K562 (cell line): ENCODE measurements at places on chromosomes 6 and 20.

DNA sequence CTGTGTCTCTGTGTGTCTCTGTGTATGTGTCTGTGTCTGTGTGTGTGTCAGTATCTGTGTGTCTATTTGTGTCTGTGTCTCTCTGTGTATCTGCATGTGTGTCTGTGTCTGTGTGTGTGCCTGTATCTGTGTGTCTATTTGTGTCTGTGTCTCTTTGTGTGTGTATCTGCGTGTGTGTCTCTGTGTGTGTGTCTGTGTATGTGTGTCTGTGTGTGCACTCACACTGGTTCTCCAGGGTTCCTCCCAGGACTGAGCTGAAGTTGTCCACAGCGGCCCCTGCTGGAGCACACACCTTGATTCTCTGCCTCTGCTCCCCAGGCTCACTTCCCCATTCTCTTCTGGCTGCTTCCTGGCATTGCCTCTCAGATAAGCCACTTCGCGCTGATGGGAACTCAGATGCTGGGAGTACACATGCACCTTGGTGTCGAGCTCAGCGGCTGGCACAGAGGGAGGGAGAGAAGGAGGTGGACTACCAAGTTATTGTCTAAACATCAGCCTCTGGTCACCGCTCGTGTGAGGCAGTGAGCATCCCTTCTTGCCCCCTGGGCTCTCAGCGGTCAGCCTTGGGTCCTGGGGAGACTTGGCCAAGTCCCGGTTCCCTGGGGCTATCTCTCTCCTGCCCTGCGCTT is 104.9 kb upstream of the NXT1 start:
- H3K27ac ChIP-seq, result no peak overlapping the region
- H3K36me3 ChIP-seq, result no peaks in the 10 kb centered on the region
- peak; percentile 71 for DNase-seq
- H3K4me1 ChIP-seq, result no peaks in the 10 kb centered on the region; the same call in 2 of the 3 replicates
- no peak overlapping the region for H3K4me3 ChIP-seq

- no peaks in the 10 kb centered on the region; the same call in 2 of the 3 replicates for H3K4me1 ChIP-seq
- no peaks in the 10 kb centered on the region for H3K27me3 ChIP-seq
- no peak overlapping the region for H3K27ac ChIP-seq
- peaks cover 4% of the 10 kb centered on the region; the same call in 1 of the 3 replicates for H3K36me3 ChIP-seq
These were observed 20.9 kb downstream of the L3MBTL1 start for GRCh38 chr20:43528258-43528875.

- peaks cover 22% of the 10 kb centered on the region; the same call in 2 of the 3 replicates for H3K36me3 ChIP-seq
- peak overlapping the region; percentile 38; the same call in 2 of the 3 replicates for H3K27ac ChIP-seq
- no peak overlapping the region for H3K4me3 ChIP-seq
- H3K27me3 ChIP-seq, result no peaks in the 10 kb centered on the region
- peaks cover 25% of the 10 kb centered on the region for H3K4me1 ChIP-seq
These were observed 57.8 kb downstream of the SSR1 start for GRCh38 chr6:7254980-7255835.

DNA sequence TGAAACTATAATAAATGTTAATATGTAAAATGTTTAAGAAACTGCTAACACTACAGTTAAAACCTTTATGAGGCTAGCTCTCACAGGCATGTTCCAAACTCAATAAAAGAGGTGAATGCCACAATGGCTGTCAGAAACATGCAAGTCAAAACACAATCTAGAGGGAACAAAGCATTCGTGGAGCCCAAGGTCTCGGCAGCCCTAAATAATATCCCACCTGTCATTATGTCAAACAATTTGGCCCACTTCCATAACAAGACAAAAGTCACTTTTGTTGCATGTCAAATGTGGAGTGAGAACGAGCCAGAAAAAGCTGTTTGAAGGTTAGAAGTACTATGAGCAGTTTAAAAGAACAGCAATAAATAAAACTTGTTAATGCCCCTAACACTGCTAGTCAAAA is 181.9 kb downstream of the GMDS start:
- H3K27me3 ChIP-seq, result peaks cover 11% of the 10 kb centered on the region; the same call in 1 of the 2 replicates
- no peak overlapping the region for H3K4me3 ChIP-seq
- no peak overlapping the region for H3K27ac ChIP-seq
- DNase-seq, result no peak
- no peaks in the 10 kb centered on the region for H3K36me3 ChIP-seq
- H3K4me1 ChIP-seq, result no peaks in the 10 kb centered on the region

- no peak overlapping the region for H3K27ac ChIP-seq
- H3K4me1 ChIP-seq, result no peaks in the 10 kb centered on the region
- no peaks in the 10 kb centered on the region for H3K36me3 ChIP-seq
- DNase-seq, result no peak
- no peak overlapping the region for H3K4me3 ChIP-seq
- peaks cover 23% of the 10 kb centered on the region for H3K27me3 ChIP-seq
These were observed 64.4 kb upstream of the KCNG1 start for GRCh38 chr20:51087266-51087665.

DNA sequence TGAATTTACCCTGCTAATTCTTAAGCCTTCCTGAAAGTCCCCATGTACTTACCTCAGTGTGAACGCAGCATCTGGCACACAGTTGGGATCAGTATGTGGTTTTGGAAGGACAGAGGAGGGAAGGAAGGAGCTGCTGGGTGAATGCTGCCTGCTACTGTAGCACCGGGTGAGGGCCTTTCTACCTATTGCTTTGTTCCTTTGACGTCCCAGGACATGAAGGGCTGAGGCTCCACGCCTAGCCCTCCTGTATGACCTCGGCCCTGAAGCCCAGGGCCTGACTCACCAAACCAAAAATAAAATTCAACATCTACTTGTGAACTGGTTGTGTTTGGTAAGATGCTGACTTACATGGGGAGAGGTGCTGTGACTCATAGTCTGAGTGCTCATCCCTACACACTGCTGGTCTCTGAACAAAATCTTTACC is 51.1 kb downstream of the ARID1B start:
- peaks cover 21% of the 10 kb centered on the region; the same call in 1 of the 3 replicates for H3K36me3 ChIP-seq
- no peak overlapping the region for H3K4me3 ChIP-seq
- no peaks in the 10 kb centered on the region for H3K27me3 ChIP-seq
- no peaks in the 10 kb centered on the region; the same call in 2 of the 3 replicates for H3K4me1 ChIP-seq
- H3K27ac ChIP-seq, result no peak overlapping the region; the same call in 2 of the 3 replicates
- DNase-seq, result no peak

- H3K27ac ChIP-seq, result no peak overlapping the region
- H3K27me3 ChIP-seq, result no peaks in the 10 kb centered on the region
These were observed 197.6 kb upstream of the SASH1 start for GRCh38 chr6:148144917-148145521.

- DNase-seq, result no peak
- H3K4me3 ChIP-seq, result no peak overlapping the region
- H3K4me1 ChIP-seq, result no peaks in the 10 kb centered on the region
- H3K27me3 ChIP-seq, result peaks cover 11% of the 10 kb centered on the region; the same call in 2 of the 3 replicates
- no peak overlapping the region for H3K27ac ChIP-seq
These were observed 28.8 kb upstream of the NHSL1 start for GRCh38 chr6:138528137-138528536.

- DNase-seq, result no peak
- no peaks in the 10 kb centered on the region for H3K27me3 ChIP-seq
- H3K27ac ChIP-seq, result no peak overlapping the region
These were observed 70.2 kb downstream of the BMP2 start for GRCh38 chr20:6837730-6838129.

GRCh38 chr6:43668151-43669028 is 19.2 kb downstream of the MRPS18A start:
- peaks cover 39% of the 10 kb centered on the region for H3K4me1 ChIP-seq
- no peaks in the 10 kb centered on the region; the same call in 2 of the 3 replicates for H3K27me3 ChIP-seq
- no peak overlapping the region for H3K4me3 ChIP-seq

GRCh38 chr6:150033207-150033771 is 8.0 kb upstream of the RAET1L start:
- no peaks in the 10 kb centered on the region for H3K4me1 ChIP-seq
- no peak for DNase-seq
- H3K27me3 ChIP-seq, result peaks cover 30% of the 10 kb centered on the region
- H3K36me3 ChIP-seq, result no peaks in the 10 kb centered on the region
- no peak overlapping the region for H3K4me3 ChIP-seq

- no peak overlapping the region for H3K27ac ChIP-seq
- H3K4me1 ChIP-seq, result peaks cover 42% of the 10 kb centered on the region
- DNase-seq, result no peak
- no peaks in the 10 kb centered on the region for H3K36me3 ChIP-seq
These were observed 31.9 kb upstream of the MRGBP start for GRCh38 chr20:62764156-62764935.

GRCh38 chr6:122998403-122998975 is 2.5 kb downstream of the CLVS2 start:
- no peak overlapping the region for H3K4me3 ChIP-seq
- H3K27ac ChIP-seq, result no peak overlapping the region
- no peaks in the 10 kb centered on the region for H3K4me1 ChIP-seq
- H3K36me3 ChIP-seq, result no peaks in the 10 kb centered on the region
- no peaks in the 10 kb centered on the region for H3K27me3 ChIP-seq

GRCh38 chr6:25171301-25171700 is 107.9 kb upstream of the CARMIL1 start:
- DNase-seq, result no peak
- H3K4me1 ChIP-seq, result no peaks in the 10 kb centered on the region
- no peak overlapping the region for H3K27ac ChIP-seq
- no peaks in the 10 kb centered on the region for H3K27me3 ChIP-seq
- H3K36me3 ChIP-seq, result no peaks in the 10 kb centered on the region

DNA sequence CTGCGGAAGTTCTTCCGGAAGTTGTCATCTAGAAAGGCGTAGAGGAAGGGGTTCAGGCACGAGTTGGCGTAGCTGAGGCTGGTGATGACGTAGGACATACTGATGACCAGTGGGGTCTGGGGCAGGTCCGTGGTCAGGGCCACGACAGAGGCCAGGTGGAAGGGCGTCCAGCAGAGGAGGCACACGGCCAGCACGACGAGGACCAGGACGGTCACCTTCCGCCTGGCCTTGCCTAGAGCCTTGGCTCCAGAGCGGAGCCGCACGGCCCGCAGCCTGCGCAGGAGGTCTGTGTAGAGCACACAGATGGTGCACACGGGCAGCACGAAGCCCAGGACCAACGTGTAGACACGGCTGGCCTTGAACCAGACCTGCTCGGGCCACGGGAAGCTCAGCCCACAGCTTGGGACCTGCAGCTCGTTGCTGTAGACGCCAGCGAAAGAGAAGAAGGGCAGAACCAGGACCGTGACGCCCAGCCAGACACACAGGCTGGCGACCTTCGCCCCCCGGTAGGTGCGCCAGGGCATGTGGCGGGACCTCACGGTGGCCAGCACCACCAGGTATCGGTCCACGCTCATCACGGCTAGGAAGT is 1.4 kb downstream of the NPBWR2 start:
- no peak overlapping the region for H3K27ac ChIP-seq
- H3K27me3 ChIP-seq, result peaks cover 49% of the 10 kb centered on the region
- no peak for DNase-seq
- H3K36me3 ChIP-seq, result no peaks in the 10 kb centered on the region

DNA sequence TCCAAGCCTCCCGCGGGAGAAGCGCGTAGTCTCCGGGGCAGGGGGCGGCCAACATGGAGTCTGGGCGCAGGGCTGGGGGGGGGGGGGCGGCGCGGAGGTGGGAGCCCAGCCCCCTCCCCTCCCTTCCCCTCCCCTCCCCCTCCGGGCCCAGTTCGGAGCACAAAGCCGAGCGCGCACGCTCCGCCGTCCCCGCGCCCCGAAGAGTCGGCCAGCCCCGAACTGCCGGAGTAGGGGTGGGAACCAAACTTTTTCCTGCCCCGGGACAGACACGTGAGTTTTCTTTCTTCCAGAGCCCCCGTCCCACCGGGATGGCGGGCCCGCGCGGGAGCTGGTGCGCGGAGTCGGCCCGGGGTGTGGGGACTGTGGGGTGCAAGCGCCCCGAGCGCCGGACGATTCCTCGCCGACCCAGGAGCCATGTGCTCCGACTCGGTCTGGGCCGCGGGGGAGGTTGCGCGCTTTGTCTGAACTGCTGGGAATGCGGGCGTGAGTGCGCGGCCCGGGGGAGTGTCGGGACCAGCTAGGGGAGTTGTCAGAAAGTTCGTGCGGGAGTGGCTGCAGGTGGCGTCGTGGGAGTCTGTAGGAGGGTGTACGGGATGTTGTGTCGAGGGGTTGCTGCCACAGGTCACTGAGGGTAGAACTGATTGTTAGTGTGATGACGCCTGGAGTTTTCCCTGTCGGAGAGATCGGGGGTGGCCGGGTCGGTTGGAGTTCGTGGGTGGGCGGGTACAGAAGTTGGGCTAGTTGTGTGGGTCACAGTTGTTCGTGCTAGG is 1.2 kb downstream of the TGIF2 start:
- H3K4me3 ChIP-seq, result peak overlapping the region; percentile 80
- peak overlapping the region; percentile 92 for H3K27ac ChIP-seq
- H3K36me3 ChIP-seq, result peaks cover 28% of the 10 kb centered on the region; the same call in 2 of the 3 replicates
- peaks cover 39% of the 10 kb centered on the region for H3K4me1 ChIP-seq
- peak; percentile 76 for DNase-seq
- H3K27me3 ChIP-seq, result no peaks in the 10 kb centered on the region

DNA sequence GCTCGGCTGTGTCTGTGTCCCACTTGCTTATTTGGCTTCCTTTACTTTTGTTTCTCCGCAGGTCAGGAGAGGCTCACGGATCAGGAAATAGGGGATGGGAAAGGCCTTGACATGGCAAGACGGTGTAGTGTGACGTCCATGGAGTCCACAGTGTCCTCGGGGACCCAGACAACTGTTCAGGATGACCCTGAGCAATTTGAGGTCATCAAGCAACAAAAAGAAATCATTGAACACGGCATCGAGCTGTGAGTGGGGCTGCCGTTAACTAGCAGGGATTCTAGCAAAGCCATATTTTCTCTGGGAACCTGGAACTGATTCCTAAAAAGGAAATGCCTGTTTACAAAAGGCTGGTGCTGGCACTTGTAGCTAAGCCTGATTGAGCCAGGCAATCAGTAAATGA is 54.4 kb downstream of the ARFGEF2 start:
- H3K27ac ChIP-seq, result no peak overlapping the region
- H3K27me3 ChIP-seq, result no peaks in the 10 kb centered on the region
- peaks cover 43% of the 10 kb centered on the region for H3K36me3 ChIP-seq
- DNase-seq, result no peak
- H3K4me3 ChIP-seq, result no peak overlapping the region

GRCh38 chr6:2020909-2021308 is 224.5 kb downstream of the GMDS start:
- H3K4me3 ChIP-seq, result no peak overlapping the region
- H3K36me3 ChIP-seq, result no peaks in the 10 kb centered on the region
- DNase-seq, result no peak
- H3K4me1 ChIP-seq, result no peaks in the 10 kb centered on the region

DNA sequence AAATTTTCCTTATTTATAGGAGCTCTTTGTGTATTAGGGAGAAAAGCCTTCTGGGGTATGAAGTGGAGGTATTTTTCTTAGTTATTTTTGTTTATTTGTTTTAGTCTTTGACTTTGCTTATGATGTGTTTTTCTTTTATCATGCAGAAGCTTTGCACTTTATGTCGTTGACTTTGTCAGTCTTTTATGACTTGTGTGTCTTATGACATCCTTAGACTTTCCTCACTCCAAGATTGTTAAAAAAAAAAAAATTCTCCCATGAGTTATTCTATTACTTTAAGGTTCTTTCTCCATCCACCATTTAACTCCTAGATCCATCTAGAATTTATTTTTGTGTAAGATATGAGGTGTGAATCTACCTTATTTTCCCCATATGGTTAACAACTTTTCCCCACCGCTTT is 36.6 kb downstream of the BICRAL start:
- no peaks in the 10 kb centered on the region for H3K4me1 ChIP-seq
- H3K36me3 ChIP-seq, result peaks cover 7% of the 10 kb centered on the region; the same call in 1 of the 3 replicates
- no peak for DNase-seq
- H3K27ac ChIP-seq, result no peak overlapping the region
